ENCODE measurements at places on chromosomes 4 and X.

GRCh38 chr4:110663738-110664444, 41.0 kb upstream of the PITX2 start:
- no peak for DNase-seq

DNA sequence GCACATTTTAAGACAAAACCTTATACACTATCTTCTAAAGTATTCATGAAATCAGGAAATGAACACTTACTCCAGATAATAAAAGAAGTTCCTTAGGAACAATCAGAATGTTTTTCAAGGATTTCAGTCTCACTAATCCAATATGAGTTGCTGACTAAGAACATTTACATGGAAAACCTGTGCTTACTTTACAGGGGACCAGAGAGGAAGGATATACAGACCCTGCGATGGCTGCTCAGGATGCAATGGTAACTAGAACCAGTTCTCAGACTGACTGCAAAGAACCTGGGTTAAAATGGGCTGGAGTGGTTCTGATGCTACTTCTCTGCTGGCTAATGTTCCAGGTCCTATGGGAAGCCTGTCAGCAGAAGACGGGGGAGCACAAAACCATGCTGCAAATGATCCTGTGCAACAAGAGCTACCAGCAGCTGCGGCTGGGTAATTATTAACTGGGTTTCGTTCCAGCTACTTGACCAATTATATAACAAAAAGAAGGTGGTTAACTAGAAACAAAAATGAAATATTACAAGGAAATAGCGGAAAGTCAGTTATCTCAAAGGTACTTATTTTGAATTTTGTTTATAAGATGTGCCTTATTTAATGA, 85.3 kb downstream of the ANXA10 start:
- no peak for DNase-seq

- DNase-seq: no peak
Measured at GRCh38 chrX:69362354-69362753, 141.8 kb upstream of the NALF2 start.

- DNase-seq: no peak
Measured at GRCh38 chr4:125323654-125324053, 8.9 kb downstream of the FAT4 start.

DNA sequence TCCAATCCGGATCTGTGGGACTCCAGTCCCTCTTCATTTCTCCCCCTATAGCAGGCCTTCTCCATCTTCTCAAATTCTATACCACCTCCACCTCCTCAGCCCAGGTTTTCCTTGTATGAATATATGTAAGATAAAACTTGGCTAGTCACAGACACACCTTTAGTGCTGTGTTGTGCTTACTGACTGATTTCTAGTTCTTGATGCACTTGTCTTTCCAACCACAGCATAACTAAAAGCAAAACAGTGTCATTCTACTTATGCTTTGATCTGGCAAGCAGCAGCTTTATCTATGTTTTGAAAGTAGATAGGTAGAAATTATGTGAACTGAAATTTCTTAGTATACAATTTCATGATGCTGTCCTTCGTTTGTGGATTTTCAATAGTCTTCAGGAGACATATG, 47.5 kb downstream of the CCNI start:
- DNase-seq: no peak

- no peak for DNase-seq
Measured at GRCh38 chr4:157896726-157897125, 276.1 kb downstream of the GASK1B start.

DNA sequence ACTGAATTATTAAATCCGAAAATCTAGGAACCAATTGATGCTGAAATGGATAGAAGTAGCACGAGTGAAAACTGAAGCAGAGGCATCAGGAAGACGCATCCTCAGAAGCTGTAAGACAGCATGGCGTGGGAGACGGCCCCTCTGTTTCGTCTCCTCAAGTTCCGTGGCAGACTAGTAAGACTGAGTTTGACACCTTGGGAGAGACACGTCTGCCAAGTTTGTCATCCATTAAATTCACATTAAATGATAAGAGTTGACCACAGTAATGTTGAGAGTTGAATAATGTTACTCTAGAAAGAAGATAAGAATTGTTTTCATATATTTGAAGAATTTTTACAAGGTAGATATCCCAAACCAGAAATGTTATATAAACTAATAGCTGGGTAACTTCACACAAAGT, 736.1 kb upstream of the FRG1 start:
- DNase-seq: no peak

DNA sequence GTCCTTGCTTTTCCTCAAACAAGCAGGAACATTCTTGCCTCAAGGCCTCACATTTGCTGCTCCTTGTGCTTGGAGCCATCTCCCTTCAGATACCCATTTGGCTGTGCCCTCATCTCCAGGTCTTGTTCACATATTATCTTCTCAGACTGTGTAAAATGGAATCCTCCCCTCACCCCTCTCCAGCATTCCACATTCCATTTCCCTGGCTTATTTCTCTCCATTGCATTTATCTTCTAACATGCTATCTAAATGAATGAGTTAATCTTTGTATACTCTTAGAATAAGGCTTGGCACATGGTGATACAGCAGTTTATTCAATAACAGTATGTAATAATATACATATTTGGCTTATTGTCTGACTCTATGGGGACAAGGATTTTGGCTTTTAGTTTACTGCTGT, 8.8 kb upstream of the GALNT7 start:
- DNase-seq: no peak

GRCh38 chr4:39569209-39569608, 42.0 kb upstream of the UGDH start:
- DNase-seq: no peak

Measured in MV-4-11 (cell line).